Glutamatergic neuron (in vitro differentiated cells): ENCODE measurements at places on chromosomes 6 and 20. TPM values are rescaled to one million over a fixed set of nuclear protein-coding genes. Genes with fewer than 3 reads are reported as not detected.

GRCh38 chr6:6714953-6715352 lies 126.4 kb downstream of the LY86 start:
- H3K36me3 ChIP-seq: no peaks in the 10 kb centered on the region
- H3K4me1 ChIP-seq: peaks cover 28% of the 10 kb centered on the region
- DNase-seq: no peak
- H3K27ac ChIP-seq: no peak overlapping the region

- H3K4me1 ChIP-seq: no peaks in the 10 kb centered on the region
- no peak overlapping the region for H3K4me3 ChIP-seq
- no peak overlapping the region for H3K27ac ChIP-seq
- no peaks in the 10 kb centered on the region for H3K36me3 ChIP-seq
These were observed 257.8 kb downstream of the RNGTT start for GRCh38 chr6:88705601-88706000.

- peaks cover 4% of the 10 kb centered on the region for H3K4me1 ChIP-seq
- no peak overlapping the region for H3K27ac ChIP-seq
- no peak overlapping the region for H3K4me3 ChIP-seq
- no peaks in the 10 kb centered on the region for H3K36me3 ChIP-seq
- H3K27me3 ChIP-seq: no peaks in the 10 kb centered on the region
These were observed 370.4 kb upstream of the CITED2 start for GRCh38 chr6:139744891-139745290.

DNA sequence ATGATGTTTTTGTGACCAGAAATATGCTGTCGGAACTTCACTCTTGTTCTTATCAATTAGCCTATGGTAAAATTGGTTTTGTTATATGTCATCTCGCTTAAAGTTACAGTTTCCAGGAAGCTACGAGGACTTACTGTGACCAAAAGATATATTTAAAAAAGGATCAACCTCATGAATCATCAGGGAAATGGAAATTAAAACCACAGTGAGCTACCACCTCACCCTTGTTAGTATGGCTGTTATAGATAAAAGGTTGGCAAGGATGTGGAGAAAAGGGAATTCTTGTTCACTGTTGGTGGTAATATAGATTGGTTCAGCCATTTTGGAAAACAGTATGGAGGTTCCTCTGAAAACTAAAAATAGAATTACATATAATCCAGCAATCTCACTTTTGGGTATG lies 14.3 kb upstream of the INSM1 start:
- H3K27ac ChIP-seq: no peak overlapping the region
- H3K36me3 ChIP-seq: peaks cover 17% of the 10 kb centered on the region
- peaks cover 11% of the 10 kb centered on the region for H3K27me3 ChIP-seq
- no peaks in the 10 kb centered on the region for H3K4me1 ChIP-seq

- H3K4me3 ChIP-seq: no peak overlapping the region
- DNase-seq: no peak
- peaks cover 4% of the 10 kb centered on the region for H3K27me3 ChIP-seq
- H3K4me1 ChIP-seq: no peaks in the 10 kb centered on the region
- no peaks in the 10 kb centered on the region for H3K36me3 ChIP-seq
These were observed 190.1 kb upstream of the VGLL2 start for GRCh38 chr6:117075218-117075617.

GRCh38 chr6:12009876-12010634 lies 2.1 kb upstream of the HIVEP1 start:
- peaks cover 10% of the 10 kb centered on the region for H3K27me3 ChIP-seq
- peaks cover 29% of the 10 kb centered on the region for H3K4me1 ChIP-seq
- H3K4me3 ChIP-seq: peak overlapping the region; percentile 95
- peak overlapping the region; percentile 87 for H3K27ac ChIP-seq
- no peaks in the 10 kb centered on the region for H3K36me3 ChIP-seq

GRCh38 chr6:43798688-43799444 lies 28.9 kb downstream of the VEGFA start:
- no peak for DNase-seq
- H3K4me1 ChIP-seq: peaks cover 23% of the 10 kb centered on the region
- H3K27me3 ChIP-seq: peaks cover 9% of the 10 kb centered on the region
- H3K27ac ChIP-seq: no peak overlapping the region
- H3K4me3 ChIP-seq: no peak overlapping the region
- no peaks in the 10 kb centered on the region for H3K36me3 ChIP-seq

DNA sequence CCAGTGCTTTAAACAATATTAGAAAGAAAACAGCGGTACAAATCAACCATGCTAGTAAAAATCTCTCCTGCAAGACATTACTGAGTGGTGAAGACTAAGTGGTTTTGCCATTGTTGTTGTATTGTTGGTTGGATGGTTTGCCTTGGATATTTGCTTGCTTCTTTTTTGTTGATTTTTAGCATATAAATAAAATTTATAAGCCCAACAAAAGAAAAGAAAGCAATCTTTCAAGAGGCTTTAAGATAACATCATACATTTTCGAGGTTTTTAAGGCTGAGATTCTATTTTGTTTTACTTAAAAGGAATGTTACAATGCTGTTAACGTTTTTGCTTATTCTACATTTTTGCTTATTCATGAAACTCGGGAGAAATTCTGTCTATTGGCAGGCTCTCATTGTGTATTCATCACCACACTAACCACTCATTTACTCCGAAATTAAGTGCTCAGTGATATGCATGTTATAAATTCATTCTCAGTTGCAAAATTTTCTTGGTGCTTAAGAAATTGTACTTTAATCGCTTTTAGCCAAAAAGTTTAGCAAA lies 139.1 kb downstream of the LAMA2 start:
- no peak for DNase-seq
- no peak overlapping the region for H3K27ac ChIP-seq
- no peaks in the 10 kb centered on the region for H3K27me3 ChIP-seq

DNA sequence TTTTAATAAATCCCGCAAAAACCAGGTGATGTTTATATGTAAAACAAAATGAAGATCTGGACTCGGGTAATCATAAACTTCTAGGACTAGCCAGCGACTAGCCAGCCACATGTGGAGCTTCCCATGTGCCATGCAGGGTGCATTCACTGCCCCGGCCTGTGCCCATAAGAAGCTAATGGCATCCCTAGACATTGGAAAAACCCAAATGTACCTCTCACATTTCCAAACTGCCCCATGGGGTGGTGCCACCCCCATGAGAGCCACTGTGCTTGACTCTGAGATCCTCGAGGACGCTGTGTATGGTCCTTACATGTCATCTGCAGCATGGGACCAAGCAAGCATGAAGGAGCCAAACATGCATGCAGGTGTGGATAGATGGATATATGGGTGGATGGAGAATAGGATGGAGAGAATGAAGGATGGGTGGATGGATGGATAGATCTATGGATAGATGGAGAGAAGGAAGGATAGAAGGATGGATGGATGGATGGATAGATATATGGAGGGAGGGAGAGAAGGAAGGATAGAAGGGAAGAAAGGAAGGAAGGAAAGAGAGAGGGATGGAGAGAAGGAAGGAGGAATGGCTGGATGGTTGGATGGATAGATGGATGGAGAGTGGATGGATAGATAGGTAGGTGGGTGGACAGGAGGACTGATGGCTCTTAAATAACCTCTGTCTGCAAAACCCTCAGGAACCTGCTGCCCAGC lies 203.6 kb downstream of the CDH4 start:
- no peaks in the 10 kb centered on the region for H3K4me1 ChIP-seq
- H3K36me3 ChIP-seq: no peaks in the 10 kb centered on the region
- H3K27ac ChIP-seq: no peak overlapping the region
- DNase-seq: no peak

- no peak for DNase-seq
- no peak overlapping the region for H3K4me3 ChIP-seq
- no peaks in the 10 kb centered on the region for H3K36me3 ChIP-seq
- H3K27me3 ChIP-seq: no peaks in the 10 kb centered on the region
These were observed 30.3 kb upstream of the TMEM217 start for GRCh38 chr6:37288247-37288646.

DNA sequence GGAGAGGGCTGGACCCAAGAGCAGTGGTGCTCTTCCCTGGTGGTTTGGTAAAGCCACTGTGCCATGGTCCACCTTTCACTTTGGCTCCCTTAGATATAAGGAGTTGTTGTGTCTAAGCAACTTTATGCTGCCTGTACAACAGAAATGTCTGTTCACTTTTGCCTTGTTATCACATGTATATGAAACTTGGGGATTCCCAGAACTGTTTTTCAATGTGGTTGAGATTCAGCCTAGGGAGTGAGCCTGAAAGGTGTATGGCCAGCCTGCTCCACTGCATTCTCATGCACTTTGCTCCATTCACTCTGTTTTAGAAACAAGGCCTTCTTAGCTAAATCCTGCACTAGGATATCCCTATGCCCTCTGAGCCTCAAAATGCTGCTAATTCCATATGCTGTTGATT lies 234.5 kb upstream of the THEMIS start:
- no peak overlapping the region for H3K4me3 ChIP-seq
- no peak for DNase-seq
- peaks cover 2% of the 10 kb centered on the region for H3K27me3 ChIP-seq
- H3K27ac ChIP-seq: no peak overlapping the region
- H3K4me1 ChIP-seq: peaks cover 16% of the 10 kb centered on the region
- H3K36me3 ChIP-seq: no peaks in the 10 kb centered on the region

DNA sequence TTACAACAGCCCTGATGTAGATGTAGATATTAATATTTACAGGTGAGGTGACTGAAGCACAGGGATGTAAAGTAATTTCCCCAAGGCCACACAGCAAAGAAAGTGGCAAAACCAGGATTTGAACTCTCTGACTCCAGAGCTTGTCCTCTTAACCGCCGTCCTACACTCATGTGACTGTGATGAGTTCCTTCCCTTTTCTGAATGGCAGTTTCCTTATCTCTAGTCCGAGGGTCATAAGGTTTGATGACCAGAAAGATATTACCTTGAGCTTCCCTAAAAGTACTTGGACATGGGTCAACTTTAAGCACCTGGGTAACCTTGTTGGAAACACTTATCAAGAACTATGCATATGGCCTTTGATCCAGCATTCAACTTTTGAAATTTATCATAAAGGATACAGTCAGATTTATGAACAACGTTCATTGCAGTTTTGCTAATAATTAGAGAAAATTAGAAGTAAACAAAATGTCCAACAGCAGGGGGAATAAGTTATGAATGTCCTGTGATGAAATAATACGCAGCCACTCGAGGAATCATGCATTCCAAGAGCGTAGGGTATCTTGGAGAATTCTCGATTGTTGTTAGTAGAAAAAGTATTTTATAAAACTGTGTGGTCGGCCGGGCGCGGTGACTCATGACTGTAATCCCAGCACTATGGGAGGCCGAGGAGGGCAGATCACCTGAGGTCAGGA lies 2.3 kb upstream of the TLDC2 start:
- H3K36me3 ChIP-seq: no peaks in the 10 kb centered on the region
- no peak overlapping the region for H3K4me3 ChIP-seq
- H3K27ac ChIP-seq: no peak overlapping the region
- DNase-seq: no peak

- peak; percentile 43 for DNase-seq
- no peak overlapping the region for H3K4me3 ChIP-seq
- H3K27me3 ChIP-seq: peaks cover 27% of the 10 kb centered on the region
- H3K36me3 ChIP-seq: peaks cover 6% of the 10 kb centered on the region
- no peak overlapping the region for H3K27ac ChIP-seq
These were observed 673 bp downstream of the MARCKS start for GRCh38 chr6:113857556-113858479.

DNA sequence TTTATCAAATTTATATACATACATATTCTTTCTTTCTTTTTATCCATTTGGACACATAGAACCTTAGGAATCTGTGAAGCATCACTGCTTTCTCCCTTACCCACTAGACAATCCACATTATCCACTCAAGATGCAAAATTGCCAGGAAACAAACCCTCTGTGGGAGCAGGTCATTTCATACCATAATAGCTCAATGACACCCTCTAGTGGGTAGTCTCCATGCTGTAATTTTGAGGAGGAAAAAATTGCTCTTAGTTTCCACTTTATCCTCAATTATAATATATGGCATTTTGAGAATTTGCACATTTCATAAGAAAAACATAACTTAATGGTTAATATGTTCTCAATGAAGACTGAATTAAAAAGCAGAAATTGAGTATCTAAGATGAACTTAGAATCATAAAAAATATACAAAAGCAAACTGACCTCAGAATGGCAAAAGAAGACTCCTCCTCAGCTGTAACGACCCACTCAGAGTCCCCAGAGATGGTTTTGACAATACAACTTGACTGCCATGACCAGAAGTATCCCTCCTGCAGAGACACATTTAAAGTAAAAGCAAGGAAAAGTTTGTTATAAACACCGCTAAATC lies 164.1 kb downstream of the FRK start:
- H3K27me3 ChIP-seq: no peaks in the 10 kb centered on the region
- no peaks in the 10 kb centered on the region for H3K36me3 ChIP-seq
- DNase-seq: no peak
- no peak overlapping the region for H3K4me3 ChIP-seq
- H3K27ac ChIP-seq: peak overlapping the region; percentile 31
- H3K4me1 ChIP-seq: peaks cover 15% of the 10 kb centered on the region

DNA sequence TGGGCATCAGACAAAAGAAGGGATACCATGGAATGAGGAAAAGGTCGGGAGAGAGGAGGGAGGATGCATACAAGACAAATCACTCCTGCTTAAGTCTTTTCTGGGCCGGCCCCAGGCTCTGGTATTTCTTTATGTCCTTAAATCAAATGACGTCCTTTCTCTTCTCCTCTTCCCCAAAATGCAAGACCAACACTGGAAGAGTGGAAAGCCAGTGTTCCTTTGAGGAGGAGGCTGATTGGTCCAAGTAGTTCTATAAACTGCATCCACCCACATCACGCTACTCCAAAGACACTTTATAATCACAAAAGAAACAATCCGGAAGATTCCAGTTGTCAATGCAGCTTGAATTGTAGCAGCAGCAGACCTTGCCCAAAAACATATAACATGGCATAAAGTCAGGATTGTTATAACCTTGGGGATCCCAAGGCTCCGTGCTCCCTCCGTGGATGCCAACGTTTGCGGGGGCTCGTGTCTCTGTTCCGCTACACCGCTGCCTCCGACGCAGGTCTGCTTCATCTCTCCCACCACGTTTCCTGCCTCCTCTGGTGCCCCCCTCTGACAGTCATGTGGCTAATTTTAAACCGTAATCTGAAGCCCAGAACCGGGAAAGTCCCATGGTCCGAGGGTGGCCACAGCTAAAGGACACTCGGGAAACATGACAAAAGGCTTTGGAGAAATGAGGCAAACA lies 47.1 kb downstream of the MCUR1 start:
- no peak overlapping the region for H3K27ac ChIP-seq
- H3K4me1 ChIP-seq: peaks cover 5% of the 10 kb centered on the region
- peaks cover 1% of the 10 kb centered on the region for H3K27me3 ChIP-seq
- no peak overlapping the region for H3K4me3 ChIP-seq
- no peaks in the 10 kb centered on the region for H3K36me3 ChIP-seq

Gene PRSS16
- total RNA-seq: 0.64 TPM

Gene PLCB4
- total RNA-seq: 28.9 TPM

Gene APOM
- total RNA-seq: 1.5 TPM

Gene NKX2-2
- 1.2 TPM for total RNA-seq

Gene AGPAT4
- 90.2 TPM for total RNA-seq

Gene RAE1
- 28.3 TPM for total RNA-seq
